ENCODE measurements at places on chromosomes 6 and 20. TPM values are rescaled to one million over a fixed set of nuclear protein-coding genes. Genes with fewer than 3 reads are reported as not detected.

DNA sequence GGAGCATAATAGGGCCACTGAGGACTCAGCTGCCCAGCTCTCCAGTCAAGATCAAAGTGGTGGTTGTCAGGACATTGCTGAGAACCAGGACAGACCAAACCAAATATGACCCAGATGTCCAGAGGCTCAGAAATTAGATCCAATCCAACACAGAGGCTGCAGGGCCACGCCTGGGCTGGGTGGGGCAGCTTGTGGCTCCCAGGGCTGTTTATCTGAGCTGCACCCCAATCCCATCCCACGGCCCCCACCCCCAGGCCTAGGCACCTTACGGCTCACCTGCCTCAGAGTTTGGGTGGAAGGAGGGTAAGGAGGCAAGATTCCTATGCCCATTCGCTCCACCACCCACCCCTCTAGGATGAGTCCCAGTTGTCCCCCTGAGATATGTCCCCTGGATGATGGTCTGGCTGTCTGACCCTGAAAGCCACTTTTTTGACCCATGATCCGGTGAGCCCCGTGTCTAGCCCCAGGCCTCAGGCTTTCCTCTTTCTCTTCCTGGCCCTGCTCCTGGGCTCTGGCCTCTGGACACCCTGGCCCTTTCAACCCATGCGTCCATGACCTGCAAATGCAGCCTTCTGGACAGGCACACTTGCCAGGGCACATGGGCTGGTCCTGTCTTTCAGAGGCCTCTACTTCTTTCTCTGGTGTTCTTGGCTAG is 40.0 kb downstream of the CPXM1 start:
- DNase-seq, result peak; percentile 88

DNA sequence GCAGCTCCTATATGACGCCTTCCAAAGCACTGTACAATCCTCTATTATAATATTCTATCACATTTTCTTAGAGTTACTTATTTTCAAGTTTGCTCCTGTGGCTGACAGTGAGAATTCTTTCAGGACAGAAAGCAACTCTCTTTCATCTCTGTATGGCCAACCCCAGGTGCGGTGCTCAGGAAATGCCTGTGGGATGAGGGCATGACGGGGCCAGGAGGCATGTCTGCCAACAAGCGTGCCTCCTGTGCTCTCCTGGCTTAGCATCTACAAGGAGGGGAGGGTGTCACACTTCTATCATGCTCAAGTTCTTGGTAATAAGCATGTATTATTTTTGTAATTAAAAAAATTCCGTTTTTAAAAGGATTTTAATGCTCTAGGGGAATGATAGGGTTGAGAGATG is 11.4 kb downstream of the MRPL14 start:
- no peak for DNase-seq

Gene KIF13A
- total RNA-seq, result 48.5 TPM

Gene CTAGE9
- total RNA-seq, result not detected

DNA sequence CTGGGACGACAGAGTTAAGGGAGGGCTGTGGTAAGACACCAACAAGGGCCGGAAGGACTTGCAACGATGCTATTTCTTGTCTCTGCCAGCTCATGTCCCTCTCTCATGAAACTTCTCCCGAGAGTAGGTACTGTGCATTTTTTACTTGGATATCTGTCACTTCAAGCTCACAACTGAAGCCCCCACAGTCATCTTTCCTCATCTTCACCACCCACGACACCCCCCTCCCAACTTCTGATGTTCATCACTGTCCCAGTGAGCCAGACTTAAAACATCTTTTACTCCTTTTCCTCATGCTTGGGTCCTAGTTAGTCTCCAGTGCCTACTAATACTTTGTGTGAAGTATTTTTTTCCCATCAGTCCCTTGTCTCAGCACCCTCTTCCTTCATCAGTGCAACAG is 34.6 kb upstream of the SRPK1 start:
- DNase-seq, result no peak

Measured in mesenteric fat pad (tissue), 1 donor.